ENCODE measurements at places on chromosomes 3 and 15.

- peak; percentile 16 for DNase-seq
Measured at GRCh38 chr3:106376016-106376570, 507.3 kb upstream of the CBLB start.

GRCh38 chr15:90099072-90099867 lies 3.0 kb downstream of the IDH2 start:
- no peak for DNase-seq

GRCh38 chr15:94749811-94750617 lies 518.7 kb downstream of the MCTP2 start:
- DNase-seq: no peak

- no peak for DNase-seq
Measured at GRCh38 chr3:57155310-57155643, 9.9 kb downstream of the IL17RD start.

- DNase-seq: no peak
Measured at GRCh38 chr3:55408193-55408826, 78.8 kb downstream of the WNT5A start.

DNA sequence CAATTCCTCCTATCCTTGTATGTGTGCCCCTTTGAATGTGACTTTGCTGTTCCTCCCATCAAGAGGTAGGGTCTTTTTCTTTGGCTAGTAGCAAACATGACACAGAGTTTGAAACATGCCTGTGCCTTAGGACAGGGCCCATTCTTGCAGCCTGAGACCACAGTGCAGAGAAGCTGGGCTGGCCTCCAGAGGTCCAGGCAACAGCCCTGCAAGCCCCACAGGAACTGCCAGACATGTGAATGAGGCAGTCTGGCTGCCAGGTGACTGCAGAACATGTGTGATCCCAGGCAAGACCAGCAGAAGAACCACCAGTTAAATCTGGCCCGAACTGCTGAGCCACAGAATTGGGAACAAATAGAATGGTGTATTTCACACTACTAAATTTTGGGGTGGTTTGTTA lies 1.2 kb upstream of the HGD start:
- no peak for DNase-seq
